ENCODE measurements at places on chromosomes 5 and 9. TPM values are rescaled to one million over a fixed set of nuclear protein-coding genes. Genes with fewer than 3 reads are reported as not detected.

GRCh38 chr5:110329955-110330525 is 396.4 kb downstream of the TMEM232 start:
- DNase-seq: no peak

GRCh38 chr5:3995954-3996619 is 400.5 kb downstream of the IRX1 start:
- DNase-seq: no peak

- DNase-seq: no peak
Observed at GRCh38 chr5:152306386-152306785, 98.7 kb downstream of the NMUR2 start.

DNA sequence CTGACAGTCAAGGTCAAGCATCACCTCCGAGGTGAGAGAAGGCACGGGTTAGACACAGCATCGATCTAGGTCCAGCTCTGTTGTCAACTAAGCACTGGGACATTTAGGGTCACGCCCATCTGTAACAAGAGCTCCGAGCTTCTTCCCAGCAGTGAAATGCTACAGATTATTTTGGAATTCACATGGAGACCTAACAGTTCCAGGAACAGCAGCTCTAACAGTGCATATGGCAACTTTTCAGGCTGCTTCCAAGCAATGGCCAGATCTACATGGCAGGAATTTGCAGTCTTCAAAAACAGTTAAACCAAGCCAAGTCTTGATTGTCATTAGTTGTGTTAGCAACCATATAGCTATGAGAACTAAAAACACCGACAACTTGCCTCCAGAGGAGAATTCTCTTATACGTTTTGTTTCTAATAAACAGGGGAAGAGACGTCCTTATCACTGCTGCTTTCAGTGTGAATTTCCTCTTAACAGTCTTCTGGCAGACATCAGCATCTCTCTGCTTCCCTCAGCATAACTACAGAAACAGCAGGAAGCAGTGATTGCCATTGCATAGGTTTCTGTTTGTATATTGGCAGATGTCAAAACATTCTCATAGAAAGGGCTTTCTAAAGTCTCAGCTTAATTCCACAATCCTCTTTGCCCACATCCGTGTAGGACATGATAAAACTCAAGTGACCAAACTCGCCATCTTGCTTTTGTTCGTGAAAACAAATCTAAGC is 242.1 kb upstream of the DAPK1 start:
- no peak for DNase-seq

LVRN gene
- total RNA-seq: 0.20 TPM

DOCK2 gene
- 12.5 TPM for total RNA-seq

- peak; percentile 6 for DNase-seq
Observed at GRCh38 chr5:13921578-13921977, 22.9 kb downstream of the DNAH5 start.

LOX gene
- 28.4 TPM for total RNA-seq

DNA sequence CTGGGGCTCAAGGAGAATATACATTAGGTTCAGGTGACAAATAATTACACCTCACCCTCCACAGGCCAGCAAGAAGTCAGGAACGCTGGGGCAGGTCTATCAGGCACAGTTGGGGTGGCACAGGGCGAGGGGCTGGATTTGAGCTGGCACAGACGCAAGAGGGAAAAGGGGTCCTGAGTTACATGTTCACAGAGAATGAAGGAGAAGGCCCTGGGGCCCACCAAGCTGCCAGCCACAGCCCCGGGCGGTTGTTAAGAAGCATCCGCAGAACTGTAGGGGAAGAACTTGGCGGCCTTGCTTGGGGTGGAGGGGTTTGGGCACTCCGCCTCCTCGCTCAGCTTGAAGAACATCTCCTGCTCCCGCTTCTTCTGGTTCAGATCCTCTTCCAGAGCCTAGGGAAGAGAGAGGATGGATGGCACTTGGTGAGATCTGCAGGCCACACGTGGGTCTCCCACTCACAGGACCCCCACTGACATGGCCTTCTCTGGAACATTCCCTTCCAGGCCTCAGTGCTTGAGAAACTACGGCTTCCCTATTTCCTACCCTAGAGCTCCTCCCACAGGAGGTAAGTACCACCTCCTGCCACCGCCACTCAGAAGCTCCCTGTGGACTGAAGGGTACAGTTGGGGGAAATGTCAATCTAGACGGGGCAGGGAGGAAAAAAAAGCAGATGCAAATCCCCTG is 38.3 kb upstream of the FBXW11 start:
- DNase-seq: no peak

GRCh38 chr5:385321-385720 is 57.7 kb upstream of the EXOC3 start:
- DNase-seq: no peak

PDCD1LG2 gene
- total RNA-seq: 10.7 TPM

Measured in RPMI7951 (cell line).